GM23338 (cell line): ENCODE measurements at places on chromosomes 4 and X. TPM values are rescaled to one million over a fixed set of nuclear protein-coding genes. Genes with fewer than 3 reads are reported as not detected.

- no peaks in the 10 kb centered on the region for H3K27me3 ChIP-seq
- DNase-seq: no peak
- H3K4me1 ChIP-seq: no peaks in the 10 kb centered on the region
- H3K36me3 ChIP-seq: no peaks in the 10 kb centered on the region
- no peak overlapping the region for H3K27ac ChIP-seq
- H3K4me3 ChIP-seq: no peak overlapping the region
Observed at GRCh38 chr4:149426461-149426860, 389.2 kb downstream of the IQCM start.

BEX5 gene
- 12.0 and 22.4 TPM in 2 replicates for total RNA-seq

DNA sequence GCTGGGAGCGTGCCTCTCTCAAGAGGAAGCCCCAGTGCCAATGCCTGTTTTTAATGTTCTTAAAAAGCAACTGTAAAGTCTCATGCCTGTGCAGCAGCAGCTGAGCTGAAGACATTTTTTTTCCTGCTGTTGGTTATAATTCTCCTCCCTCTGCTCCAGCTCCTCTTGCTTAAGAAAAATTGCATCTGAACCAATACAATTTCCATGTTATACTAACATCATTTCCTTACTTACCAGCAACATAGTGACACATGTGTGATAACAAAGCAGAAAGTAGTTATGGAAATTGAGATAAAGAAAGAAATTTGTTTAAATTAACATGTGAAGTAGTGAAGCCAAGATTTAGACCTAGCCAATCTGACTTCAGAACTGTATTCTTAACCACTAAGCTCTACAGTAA, 101.4 kb downstream of the TBC1D19 start:
- no peaks in the 10 kb centered on the region; the same call in 1 of the 2 replicates for H3K36me3 ChIP-seq
- peaks cover 9% of the 10 kb centered on the region; the same call in 1 of the 2 replicates for H3K4me1 ChIP-seq
- H3K27ac ChIP-seq: no peak overlapping the region
- no peaks in the 10 kb centered on the region for H3K27me3 ChIP-seq
- DNase-seq: no peak
- H3K4me3 ChIP-seq: no peak overlapping the region

BEX2 gene
- 37.5 and 49.8 TPM in 2 replicates for total RNA-seq

DNA sequence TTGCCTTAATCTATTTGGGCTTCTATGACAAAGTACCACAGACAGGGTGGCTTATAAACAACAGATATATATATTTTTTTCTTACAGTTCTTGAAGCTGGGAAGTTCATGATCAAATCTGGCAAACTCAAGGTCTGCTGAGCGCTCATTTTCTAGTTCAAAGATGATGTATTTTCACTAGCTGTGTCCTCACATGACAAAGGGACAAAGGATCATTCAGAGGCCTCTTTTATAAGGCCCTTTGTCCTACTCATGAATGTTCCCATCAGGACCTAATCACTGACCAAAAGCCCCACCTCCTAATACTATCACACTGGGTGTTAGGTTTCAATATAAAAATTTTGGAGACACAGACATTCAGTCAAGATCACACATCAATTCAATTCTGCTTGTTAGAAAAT, 2025.2 kb downstream of the PCDH7 start:
- no peak overlapping the region for H3K27ac ChIP-seq
- no peaks in the 10 kb centered on the region for H3K4me1 ChIP-seq
- no peaks in the 10 kb centered on the region for H3K27me3 ChIP-seq
- no peaks in the 10 kb centered on the region for H3K36me3 ChIP-seq

DDIT4L gene
- 7.0 and 11.5 TPM in 2 replicates for total RNA-seq

DNA sequence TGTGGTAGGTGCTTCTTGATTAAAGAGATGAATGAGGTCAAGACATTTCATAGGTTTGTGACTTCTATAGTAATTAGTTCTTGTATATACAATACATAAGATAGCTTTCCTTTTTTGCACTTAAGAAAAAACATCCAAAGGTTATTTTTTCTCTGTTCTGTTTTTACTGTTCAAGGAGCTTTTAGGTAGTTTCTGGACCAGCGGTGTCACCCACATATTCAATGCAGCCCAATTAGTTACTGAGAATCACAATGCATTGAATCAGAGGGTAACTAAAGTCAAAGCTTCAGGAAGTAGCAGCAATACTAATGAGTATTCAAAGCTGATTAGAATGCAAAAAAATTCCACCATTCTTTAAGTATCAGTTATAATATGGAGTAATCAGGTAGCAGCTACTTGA, 211.6 kb downstream of the SH2D1A start:
- no peak overlapping the region for H3K27ac ChIP-seq
- DNase-seq: no peak
- H3K27me3 ChIP-seq: no peaks in the 10 kb centered on the region
- H3K4me3 ChIP-seq: no peak overlapping the region
- no peaks in the 10 kb centered on the region for H3K4me1 ChIP-seq
- H3K36me3 ChIP-seq: no peaks in the 10 kb centered on the region

CXCL1 gene
- total RNA-seq: 1.6 and 1.9 TPM in 2 replicates

DNA sequence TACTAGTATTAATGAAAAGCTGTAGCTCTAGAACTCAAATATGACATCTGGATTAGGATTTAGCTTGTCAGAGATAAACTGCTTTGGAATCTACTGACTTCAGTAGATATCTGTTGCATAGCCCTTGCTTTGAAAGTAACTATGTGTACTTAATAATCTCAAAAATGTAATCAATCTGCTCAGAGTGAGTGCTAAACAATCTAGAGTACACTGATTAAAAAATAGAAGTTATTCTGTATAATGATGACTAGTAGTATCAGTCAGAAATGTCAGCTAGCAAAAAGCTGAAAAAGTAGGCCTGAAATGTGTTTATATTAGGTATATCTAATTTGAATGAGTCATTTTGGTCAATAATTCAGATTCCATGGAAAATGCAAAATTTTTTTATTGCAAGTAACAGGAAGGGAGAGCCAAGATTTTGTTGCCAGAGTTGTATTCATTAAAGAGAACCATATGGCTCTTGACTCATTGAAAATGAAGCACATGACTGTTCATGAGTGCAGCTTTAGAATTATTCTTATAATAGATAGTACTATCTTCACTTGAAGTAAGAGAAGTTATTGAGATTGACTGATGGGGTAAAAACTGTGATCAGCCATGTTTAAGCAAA, 20.0 kb downstream of the CLCN3 start:
- no peaks in the 10 kb centered on the region for H3K4me1 ChIP-seq
- no peaks in the 10 kb centered on the region for H3K27me3 ChIP-seq
- H3K27ac ChIP-seq: no peak overlapping the region
- DNase-seq: no peak
- H3K36me3 ChIP-seq: no peaks in the 10 kb centered on the region; the same call in 1 of the 2 replicates

GRCh38 chrX:2521927-2522386, 21.2 kb upstream of the DHRSX start:
- no peak overlapping the region for H3K4me3 ChIP-seq
- H3K27ac ChIP-seq: no peak overlapping the region
- peaks cover 4% of the 10 kb centered on the region for H3K4me1 ChIP-seq

GRCh38 chrX:129768586-129769466, 10.9 kb upstream of the SASH3 start:
- H3K4me3 ChIP-seq: no peak overlapping the region
- H3K27me3 ChIP-seq: no peaks in the 10 kb centered on the region
- H3K4me1 ChIP-seq: no peaks in the 10 kb centered on the region
- no peaks in the 10 kb centered on the region for H3K36me3 ChIP-seq
- no peak overlapping the region for H3K27ac ChIP-seq

SH3BGRL gene
- total RNA-seq: 54.3 and 60.8 TPM in 2 replicates

EBP gene
- total RNA-seq: 126 and 128 TPM in 2 replicates

DNA sequence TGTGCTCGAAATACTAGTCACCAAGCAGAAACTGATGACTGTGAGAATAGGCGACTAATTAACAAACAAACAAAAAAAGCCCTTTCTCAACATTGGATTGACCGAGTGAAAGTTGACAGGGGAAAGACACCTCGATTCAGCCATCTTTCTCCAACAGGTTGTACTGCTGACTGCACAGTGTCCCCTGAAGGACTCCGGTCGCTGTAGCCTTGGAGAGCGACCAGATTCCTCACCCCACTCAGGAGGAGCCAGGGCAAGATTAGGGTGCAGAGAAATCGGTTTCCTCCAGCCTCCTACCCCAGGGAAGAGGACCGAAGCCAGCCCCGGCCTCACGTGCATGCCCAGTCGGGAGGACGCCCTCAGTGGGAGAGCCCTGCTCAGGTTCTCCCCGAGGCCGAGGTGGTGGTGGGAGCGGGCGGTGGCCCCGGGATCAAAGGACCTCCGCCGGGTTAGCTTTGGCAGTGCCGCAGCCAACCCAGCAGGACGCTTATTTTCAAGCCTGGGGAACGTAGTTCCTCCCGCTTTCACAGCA, 1.1 kb upstream of the RAP1GDS1 start:
- no peaks in the 10 kb centered on the region; the same call in none of the 2 replicates for H3K27me3 ChIP-seq
- H3K27ac ChIP-seq: peak overlapping the region; percentile 97
- peak overlapping the region; percentile 93 for H3K4me3 ChIP-seq
- peak; percentile 67 for DNase-seq
- H3K4me1 ChIP-seq: peaks cover 20% of the 10 kb centered on the region

CYTL1 gene
- total RNA-seq: 8.3 and 12.6 TPM in 2 replicates

- H3K4me3 ChIP-seq: no peak overlapping the region
- H3K27ac ChIP-seq: no peak overlapping the region
- no peak for DNase-seq
Observed at GRCh38 chr4:129384974-129385373, 289.0 kb downstream of the C4orf33 start.

DNA sequence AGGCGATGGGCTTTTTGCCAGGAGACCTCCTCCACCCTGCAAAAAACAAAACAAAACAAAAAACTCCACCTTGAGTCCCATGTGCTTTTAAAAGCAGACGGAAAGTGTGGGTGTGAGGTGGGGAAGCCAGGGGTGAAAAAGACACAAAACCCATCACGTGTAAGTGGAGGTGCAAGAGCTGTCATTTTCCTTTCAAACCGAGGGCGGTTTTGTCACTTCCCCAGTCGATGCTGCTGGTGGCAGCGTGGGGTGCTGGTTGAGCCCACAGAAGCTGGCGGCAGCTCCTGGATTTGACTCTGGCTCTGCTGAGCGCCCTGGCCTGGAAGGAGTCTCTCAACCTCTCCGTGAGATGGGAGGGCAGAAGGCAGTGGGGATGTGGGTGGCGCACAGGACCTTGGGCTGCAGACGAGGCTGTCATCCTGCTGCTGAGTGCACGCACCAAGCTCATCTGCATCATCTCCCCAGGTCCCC, 110.0 kb downstream of the PSAPL1 start:
- no peak overlapping the region for H3K4me3 ChIP-seq
- H3K27ac ChIP-seq: no peak overlapping the region
- peak; percentile 25 for DNase-seq

- no peaks in the 10 kb centered on the region for H3K36me3 ChIP-seq
- no peaks in the 10 kb centered on the region for H3K4me1 ChIP-seq
- DNase-seq: no peak
- no peaks in the 10 kb centered on the region for H3K27me3 ChIP-seq
- H3K4me3 ChIP-seq: no peak overlapping the region
- H3K27ac ChIP-seq: no peak overlapping the region
Observed at GRCh38 chr4:54076673-54077072, 12.3 kb upstream of the CHIC2 start.

DNA sequence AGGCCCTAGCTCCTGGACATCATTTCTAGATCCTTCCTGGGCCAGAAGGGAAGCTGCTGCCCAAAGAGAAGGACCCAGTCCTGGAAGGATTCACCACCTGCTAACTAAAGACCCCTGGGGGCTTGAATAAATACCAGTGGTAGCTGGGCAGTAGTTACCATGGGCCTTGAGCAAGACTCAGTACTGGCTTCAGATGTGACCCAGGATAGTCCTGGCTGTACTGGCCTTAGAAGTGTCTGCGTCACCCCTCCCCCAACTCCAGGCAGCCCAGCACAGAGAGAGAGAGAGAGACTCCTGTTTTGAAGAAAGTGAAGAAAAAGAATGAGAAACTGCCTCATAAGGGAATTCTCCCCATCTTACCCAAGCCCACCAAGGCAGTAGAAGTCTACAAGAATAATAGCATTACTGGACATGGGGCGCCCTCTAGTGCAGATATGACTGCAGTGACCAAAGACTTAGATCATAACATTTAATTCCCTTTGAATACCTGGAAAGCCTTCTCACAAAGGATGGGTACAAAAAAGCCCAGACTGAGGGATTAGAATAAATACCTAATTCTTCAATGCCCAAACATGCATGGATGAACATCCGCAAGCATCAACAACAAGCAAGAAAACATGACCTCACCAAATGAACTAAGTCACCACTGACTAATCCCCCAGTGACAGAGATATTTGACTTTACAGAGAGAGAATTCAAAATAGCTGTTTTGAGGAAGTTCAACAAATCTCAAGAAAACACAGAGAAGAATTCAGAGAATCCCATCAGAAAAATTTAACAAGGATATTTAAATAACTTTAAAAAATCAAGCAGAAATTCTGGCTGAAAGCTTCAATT, 171.8 kb downstream of the HNRNPD start:
- H3K27ac ChIP-seq: no peak overlapping the region
- H3K27me3 ChIP-seq: no peaks in the 10 kb centered on the region
- no peaks in the 10 kb centered on the region for H3K36me3 ChIP-seq
- DNase-seq: peak; percentile 91
- no peak overlapping the region for H3K4me3 ChIP-seq

- no peak for DNase-seq
- no peaks in the 10 kb centered on the region for H3K36me3 ChIP-seq
- no peak overlapping the region for H3K4me3 ChIP-seq
- no peak overlapping the region for H3K27ac ChIP-seq
Observed at GRCh38 chr4:157010630-157011029, 39.0 kb upstream of the PDGFC start.

DNA sequence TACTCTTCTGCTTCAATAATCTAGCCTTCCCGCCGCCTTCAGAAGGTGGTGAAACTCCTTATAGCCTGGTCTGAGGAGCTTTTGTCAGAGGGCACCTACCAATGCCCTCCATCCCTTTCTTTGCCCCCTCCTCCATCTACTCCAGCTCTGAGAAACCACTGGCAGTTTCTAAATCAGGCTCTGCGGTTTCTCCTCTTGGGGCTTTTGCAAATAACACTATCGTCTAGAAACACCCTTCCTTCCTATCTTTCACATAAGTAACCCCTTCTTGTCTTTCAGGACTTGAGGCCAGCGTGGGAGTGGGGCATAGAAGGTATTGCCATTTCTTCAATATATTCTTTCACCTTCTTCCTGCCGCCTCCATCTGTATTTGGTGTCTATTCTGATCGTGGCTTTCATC, 1.2 kb upstream of the EFHC2 start:
- H3K36me3 ChIP-seq: no peaks in the 10 kb centered on the region
- H3K27ac ChIP-seq: no peak overlapping the region
- H3K27me3 ChIP-seq: no peaks in the 10 kb centered on the region
- H3K4me1 ChIP-seq: peaks cover 12% of the 10 kb centered on the region
- no peak for DNase-seq

GPR34 gene
- not detected in 2 replicates for total RNA-seq
